Muscle of arm (tissue), 14 donors: ENCODE measurements at places on chromosomes 3 and 15.

GRCh38 chr3:98695796-98696195 lies 67.3 kb upstream of the ST3GAL6 start:
- DNase-seq: no peak

GRCh38 chr15:86615411-86615810 lies 535.7 kb downstream of the AGBL1 start:
- DNase-seq: no peak

DNA sequence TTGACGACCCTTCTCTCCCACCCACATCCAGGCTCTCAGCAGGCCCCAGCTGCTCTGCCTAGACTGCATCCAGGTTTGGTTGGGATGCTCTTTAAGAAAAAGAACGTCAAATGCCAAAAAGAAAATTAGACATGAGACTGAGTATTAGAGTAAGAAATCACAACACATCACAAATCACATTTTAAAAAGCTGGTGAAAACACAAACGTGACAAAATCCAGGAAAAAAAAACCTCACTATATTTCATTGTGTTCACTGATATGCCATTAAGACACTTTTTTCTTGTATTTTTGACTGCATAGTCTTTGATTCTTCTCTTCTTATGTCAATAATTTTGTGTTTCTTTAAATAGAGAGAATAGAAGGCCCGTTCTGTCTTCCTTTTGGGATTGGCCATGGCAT lies 243.7 kb downstream of the TLE3 start:
- DNase-seq: no peak

- no peak for DNase-seq
Observed at GRCh38 chr3:129025691-129026435, 24.8 kb downstream of the EFCC1 start.

- no peak for DNase-seq
Observed at GRCh38 chr3:11240496-11240895, 31.7 kb upstream of the ATG7 start.

GRCh38 chr15:101296418-101297405 lies 1.7 kb upstream of the SNRPA1 start:
- no peak for DNase-seq

- DNase-seq: no peak
Observed at GRCh38 chr15:64970698-64971097, 19.0 kb downstream of the SPG21 start.

- DNase-seq: no peak
Observed at GRCh38 chr3:142966808-142967207, 3.3 kb upstream of the PAQR9 start.

GRCh38 chr3:27553886-27554540 lies 69.8 kb upstream of the SLC4A7 start:
- no peak for DNase-seq

DNA sequence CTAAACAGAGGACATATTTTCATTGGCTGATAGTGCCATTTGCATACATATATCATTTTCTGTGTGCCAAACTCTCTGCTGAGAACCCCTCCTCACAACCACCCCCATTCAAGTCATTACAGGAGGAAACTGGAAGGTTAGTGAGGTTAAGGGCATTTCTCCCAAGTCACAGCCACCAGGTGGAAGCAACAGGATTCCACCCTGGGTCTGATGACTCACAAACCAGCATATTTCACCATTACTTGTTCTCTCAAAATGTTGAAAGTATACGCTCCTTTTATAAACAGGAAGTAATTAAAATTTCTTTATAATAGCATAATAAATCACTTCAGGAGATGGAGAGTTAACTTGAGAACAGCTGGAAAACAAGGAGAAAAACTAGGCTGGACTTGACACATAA lies 398.6 kb upstream of the WNT5A start:
- DNase-seq: no peak

DNA sequence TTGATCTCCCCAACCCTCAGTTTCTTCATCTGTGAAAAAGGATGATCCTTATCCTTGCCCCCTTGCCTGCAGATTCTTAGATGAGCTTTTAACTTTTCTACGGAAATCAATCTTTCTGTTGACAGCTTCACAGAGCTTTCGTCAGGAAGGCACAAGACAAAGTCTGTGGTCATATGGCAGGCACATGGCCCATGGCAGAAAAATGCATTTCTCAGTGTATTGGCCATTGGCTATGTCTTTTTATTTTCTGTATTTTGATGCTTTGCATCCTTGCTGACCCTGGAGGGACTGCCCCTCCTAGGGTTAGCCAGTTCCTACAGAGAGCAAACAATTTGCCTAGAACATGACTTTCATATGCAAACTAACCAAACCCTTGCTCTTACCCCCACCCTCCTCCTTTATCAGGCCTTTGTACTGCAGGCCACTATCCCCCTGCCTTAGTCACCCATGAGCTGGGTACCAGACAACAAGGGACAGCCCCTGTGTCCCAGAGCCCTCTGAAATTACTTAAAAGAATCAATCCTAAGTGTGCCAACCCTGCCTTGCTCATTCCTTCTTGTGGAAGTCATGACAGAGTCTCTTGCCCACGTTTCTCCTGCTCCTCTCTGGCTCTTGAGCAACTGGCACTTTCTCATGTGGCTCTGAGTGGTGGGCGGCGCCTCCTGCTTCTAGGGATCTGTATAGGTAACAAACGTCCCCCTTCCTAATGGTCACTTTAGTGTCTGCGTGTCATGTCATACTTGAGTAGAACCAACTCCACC lies 24.1 kb upstream of the NOX5 start:
- DNase-seq: no peak

- DNase-seq: no peak
Observed at GRCh38 chr3:117035745-117036144, 326.2 kb downstream of the TUSC7 start.

DNA sequence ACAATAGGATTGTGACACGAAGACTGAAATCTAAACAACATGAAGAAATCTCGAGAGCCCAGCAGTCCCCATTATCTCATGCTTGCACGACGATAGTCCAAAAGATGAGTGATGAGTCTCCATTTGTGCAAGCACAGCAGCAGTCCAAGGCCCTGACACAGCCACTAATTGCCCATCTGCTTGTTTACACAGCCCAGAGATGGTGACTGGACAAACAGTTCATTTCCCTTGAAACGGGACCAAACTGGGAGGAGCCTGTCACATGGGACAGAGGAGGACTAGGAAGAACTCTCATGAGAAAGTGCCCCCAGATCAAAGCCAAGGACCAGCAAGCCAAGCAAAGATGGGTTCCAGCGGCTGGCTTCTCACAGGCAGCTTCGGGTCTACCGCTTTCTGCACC lies 121.0 kb downstream of the GREM1 start:
- no peak for DNase-seq

DNA sequence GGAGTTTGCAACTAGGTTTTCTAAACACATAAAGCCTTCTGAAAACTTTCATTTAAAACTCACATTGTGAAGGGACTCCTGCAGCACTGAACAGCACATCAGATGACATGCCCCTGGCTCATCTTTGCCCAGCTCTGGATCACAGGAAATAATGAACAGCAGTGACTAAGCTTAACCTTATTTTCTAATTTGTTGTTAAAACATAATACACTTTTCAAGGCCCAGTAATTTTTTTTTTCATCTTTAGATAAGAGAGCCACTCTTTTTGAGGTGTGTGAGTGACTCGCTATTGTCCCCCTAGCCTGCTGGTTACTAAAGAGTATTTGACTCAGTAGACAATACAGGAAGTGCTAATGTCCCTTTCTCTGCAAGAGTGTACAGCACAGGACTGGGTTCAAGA lies 204.0 kb downstream of the OSBPL10 start:
- DNase-seq: no peak

GRCh38 chr3:14831916-14832450 lies 13.2 kb downstream of the FGD5 start:
- no peak for DNase-seq

DNA sequence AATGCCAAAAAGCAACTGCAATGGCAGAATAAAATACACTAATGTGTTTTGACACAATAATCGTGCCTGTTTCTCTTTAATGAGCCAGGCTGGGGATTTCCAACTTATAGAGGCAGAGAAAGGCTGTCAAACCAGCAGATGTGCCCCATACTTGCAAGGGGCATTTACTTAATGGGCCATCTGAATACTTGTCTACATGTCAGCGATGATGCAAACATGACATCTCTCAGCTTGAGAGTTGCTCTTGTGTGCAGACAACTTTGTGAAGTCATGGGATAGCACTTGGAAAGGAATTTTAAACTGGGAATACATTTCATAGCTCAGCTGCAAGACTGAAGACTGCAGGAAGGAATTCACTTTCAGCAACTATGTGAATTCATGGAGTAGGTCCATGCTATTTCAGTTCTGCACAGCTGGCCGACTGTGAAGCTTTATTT lies 127.4 kb upstream of the ADAMTS9 start:
- DNase-seq: peak; percentile 89

DNA sequence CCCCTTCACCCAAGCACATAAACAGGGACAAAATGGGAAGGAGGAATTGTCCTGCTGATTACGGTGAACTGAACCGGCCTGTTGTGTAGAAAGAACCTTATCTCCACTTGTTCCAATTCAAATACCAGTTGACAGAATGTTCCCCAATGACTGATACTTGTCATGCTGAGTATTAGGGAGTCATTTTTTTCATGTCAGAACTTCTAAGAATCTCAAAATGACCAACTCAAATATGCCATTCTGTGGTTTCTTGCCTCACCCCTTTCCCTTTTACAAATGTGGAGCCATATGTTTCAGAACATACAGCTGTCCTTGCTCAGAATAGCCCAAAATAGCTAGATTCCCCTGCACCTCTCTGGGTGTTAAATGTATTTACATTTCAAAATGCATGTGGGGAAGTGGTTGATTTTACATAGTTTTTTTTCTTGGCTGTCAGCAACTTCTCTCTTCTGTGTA lies 405.9 kb upstream of the TBL1XR1 start:
- no peak for DNase-seq

GRCh38 chr3:4471907-4472306 lies 4.8 kb upstream of the SUMF1 start:
- DNase-seq: no peak

DNA sequence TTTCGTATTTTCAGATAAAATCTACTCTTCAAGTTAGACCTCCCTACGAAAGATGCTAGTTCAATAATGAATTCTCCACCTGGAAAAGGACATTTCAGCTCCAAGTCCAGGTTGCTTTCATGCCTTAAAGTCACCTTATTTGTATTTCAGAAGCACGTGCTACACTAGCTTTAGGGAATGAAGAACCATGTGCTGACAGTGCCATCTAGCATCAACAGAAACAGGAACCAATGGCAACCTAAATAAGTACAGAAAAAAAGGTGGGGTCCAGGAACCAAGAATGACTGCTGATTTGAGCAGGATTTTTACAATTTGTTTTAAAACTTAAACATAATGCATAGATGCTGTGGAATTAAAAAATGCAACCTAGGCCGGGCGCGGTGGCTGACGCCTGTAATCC lies 77.6 kb upstream of the SNRPN start:
- no peak for DNase-seq

DNA sequence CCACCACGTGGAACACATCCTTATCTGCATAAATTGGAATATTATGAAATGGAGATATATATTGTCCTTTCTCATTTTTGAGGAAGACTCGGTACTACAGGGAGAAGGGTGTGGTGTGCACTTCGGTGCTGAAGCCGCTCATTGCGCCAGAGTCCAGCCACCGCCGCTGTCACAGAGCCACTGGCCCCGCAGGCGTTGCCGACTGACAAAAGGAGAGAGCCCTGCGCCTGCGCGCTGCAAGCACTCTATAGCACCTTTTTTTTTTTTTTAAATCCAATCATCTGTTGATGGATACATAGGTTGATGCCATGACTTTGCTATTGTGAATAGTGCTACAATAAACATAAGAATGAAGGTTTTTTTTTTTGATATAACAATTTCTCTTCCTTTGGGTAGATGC lies 130.0 kb upstream of the TBC1D5 start:
- DNase-seq: no peak

- DNase-seq: no peak
Observed at GRCh38 chr15:49063402-49064280, 17.4 kb upstream of the SECISBP2L start.

GRCh38 chr3:158200955-158201354 lies 91.1 kb downstream of the RSRC1 start:
- no peak for DNase-seq

GRCh38 chr3:112136959-112137693 lies 4.1 kb upstream of the GCSAM start:
- no peak for DNase-seq

- DNase-seq: no peak
Observed at GRCh38 chr15:47422881-47423665, 294.2 kb upstream of the SEMA6D start.

DNA sequence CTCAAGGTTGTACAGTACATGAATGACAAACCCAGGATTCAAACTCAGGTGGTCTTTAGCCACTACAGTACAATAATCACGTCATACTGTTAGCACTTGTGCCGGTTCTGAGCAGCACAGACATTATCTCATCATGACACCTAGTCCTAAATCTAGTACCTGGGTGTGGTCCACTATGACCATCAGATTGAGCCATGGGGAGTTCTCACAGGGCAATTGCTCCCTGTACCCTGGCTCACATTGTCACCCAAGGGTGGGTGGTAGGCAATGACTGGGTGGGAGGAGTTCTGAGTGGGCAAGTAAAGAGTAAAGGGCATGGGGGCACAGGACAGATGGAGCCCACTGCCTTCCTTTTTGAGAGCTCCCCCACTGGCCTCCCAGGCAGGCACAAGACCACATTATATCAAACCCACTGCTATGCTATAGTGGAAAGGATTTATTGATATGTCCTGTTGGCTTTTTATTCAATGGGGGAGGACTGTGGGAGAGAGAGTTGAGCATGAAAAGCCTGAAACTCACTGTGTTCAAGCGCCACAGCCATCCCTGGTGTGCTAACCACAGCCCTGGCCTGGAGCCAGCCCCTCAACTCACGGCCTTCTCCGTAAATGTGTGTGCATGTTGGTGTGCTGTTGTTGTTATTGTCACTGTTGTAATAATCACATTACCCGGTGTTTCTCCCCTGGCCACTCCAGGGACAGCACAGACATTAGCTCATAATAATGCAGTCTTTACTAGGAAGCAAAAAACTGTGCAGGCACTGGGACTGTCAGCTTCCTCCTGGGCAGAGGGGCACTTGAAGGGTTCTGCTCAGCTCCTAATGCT lies 27.3 kb downstream of the ADCY5 start:
- DNase-seq: no peak

- DNase-seq: no peak
Observed at GRCh38 chr3:33716227-33716626, 1.8 kb downstream of the CLASP2 start.

- DNase-seq: no peak
Observed at GRCh38 chr15:38818157-38818790, 253.7 kb upstream of the RASGRP1 start.

DNA sequence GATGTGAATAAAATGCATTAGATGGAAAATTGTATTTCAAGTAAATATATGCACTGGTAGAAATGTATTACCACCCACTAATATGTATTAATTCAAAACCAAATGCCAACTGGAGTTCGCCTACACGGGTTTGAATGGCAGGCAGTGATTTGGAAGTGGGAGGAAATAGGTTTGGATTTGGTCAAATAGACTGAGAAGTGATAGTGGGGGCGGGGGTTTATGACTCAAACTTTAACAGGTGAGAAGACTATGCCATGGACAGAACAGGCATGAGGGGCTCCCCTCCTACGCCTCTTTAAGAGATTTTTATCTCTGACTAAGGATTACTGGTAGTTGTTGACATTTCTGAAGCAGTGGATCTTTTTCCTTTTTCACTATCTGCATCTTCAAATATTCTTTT lies 677.8 kb downstream of the NTRK3 start:
- no peak for DNase-seq

- DNase-seq: no peak
Observed at GRCh38 chr15:100887211-100887913, 7.7 kb downstream of the ALDH1A3 start.
